HS-27A (cell line): ENCODE measurements at places on chromosomes 13 and 19.

DNA sequence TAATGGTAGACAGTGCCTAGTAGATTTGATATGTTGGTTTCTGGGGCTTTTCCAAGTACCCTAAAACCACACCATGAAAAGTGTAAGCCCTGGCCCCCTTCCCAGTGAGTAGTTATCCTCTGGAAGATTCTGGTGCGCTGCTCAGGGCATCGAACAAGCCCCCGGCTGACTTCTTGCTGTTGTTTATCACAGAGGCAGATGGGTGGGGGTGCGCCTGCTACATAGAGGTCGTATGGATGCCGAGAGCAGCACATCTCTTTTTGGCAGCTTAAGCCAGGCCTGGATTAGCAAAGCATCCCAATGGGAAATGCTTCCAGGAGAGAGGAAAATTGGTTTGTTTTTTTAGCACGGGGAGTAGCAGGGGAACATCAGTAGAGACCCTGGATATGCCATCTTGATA is 26.3 kb upstream of the SPATA13 start:
- no peak for DNase-seq

DNA sequence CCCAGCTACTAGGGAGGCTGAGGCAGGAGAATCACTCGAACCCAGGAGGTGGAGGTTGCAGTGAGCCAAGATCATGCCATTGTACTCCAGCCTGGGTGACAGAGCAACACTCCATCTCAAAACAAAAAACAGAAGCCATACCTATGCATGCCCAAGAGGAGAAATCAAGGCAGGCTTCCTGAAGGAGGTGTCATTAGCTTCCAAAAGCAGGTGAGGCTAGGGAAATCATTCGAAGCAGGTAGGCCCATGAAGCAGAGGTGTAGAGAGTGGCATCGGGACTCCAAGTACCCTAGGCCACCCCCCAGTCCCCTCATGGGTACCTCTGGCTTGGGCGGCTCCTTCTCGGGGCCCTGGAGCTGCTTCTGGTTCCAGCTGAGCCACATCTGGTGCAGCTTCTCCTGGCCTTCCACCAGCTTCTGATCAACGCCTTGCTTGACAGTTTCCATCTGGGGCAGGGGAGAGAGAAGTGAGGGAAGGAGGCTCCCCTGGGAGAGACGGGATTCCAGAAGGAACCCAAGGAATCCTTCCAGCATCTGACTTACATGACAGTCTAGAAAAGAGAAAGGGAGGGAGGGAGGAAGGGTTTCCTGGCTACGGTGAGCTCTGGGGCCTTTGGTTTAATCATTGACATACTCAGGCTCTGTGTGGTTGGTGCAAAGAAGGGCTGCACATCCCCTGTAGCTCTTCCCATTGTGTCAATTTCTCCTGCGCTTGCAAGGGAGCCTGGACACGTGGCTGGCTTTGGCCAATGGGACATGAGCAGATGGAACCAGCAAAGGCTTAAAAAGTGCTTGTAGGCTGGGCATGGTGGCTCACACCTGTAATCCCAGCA is 13.1 kb upstream of the TICAM1 start:
- DNase-seq, result no peak

GRCh38 chr19:18044825-18045304 is 36.9 kb downstream of the ARRDC2 start:
- no peak for DNase-seq

- no peak for DNase-seq
These were observed 78.4 kb downstream of the MIPEP start for GRCh38 chr13:23810685-23811240.

DNA sequence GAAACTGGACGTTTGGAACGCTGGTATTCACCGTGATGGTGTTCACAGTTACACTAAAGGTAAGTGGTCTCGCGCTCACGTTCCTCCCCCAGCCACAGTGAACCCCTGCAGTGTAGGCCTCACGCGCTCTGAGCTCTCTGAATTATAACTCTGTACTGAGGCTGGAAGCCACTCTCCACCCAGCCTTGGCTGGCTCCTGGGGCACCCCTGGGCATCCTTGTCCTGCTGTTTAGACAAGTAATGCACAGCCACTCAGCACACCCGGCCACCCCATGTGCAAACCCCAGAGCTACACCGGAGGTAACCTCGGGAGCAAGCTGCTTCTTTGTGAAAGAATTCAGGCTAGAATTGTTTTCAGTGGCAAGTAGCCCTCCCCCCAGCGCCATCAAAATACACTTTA is 97.3 kb upstream of the MCF2L start:
- DNase-seq, result no peak

DNA sequence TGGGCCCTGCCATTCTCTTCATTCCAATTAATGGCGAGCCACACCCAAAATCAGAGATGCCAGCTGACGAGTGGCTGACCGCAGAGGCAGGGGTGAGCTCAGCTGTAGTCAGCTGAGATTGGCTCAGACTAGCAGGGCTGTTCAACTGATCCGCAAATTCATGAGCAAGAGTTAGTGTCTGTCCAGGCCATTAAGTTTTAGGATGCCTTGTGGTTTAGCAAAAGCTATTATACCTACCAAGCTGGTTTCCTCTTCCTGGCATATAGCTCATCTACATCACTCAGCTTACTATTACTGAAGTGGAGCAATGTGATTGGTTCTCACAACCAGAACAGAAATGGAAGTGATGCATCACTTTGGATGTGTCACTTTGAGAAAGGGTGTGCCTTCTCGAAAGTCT is 148.7 kb downstream of the NALCN start:
- DNase-seq, result no peak

- DNase-seq, result no peak
These were observed 1.7 kb upstream of the PLEKHG2 start for GRCh38 chr19:39410831-39411080.

GRCh38 chr13:105035092-105035491 is 1500.4 kb downstream of the EFNB2 start:
- DNase-seq, result no peak

DNA sequence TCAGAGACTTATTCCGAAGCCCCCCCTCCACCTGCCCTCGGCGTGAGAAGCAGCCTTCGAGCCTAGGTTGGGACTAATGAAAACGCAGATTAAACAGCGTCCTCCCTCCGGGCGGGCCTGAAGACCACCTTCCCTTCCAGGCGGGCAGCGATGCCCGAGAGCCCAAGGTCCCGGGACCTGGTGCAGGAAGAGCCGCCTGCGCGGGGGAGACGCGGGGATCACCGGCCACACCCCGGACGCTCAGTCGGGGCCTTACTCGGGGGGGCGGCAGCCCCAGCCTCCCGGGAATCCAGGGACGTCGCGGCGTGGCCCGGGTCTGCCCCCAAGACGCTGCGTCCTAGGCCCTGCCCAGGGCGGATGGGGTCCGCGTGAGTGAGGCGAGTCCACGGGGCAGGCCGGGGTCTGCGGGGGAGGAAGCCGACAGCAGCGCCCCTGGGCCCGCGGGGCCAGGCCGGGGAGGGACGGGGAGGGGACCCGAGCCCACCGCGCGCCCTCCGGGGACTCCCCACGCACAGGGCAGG is 33.3 kb upstream of the SPACA7 start:
- no peak for DNase-seq

DNA sequence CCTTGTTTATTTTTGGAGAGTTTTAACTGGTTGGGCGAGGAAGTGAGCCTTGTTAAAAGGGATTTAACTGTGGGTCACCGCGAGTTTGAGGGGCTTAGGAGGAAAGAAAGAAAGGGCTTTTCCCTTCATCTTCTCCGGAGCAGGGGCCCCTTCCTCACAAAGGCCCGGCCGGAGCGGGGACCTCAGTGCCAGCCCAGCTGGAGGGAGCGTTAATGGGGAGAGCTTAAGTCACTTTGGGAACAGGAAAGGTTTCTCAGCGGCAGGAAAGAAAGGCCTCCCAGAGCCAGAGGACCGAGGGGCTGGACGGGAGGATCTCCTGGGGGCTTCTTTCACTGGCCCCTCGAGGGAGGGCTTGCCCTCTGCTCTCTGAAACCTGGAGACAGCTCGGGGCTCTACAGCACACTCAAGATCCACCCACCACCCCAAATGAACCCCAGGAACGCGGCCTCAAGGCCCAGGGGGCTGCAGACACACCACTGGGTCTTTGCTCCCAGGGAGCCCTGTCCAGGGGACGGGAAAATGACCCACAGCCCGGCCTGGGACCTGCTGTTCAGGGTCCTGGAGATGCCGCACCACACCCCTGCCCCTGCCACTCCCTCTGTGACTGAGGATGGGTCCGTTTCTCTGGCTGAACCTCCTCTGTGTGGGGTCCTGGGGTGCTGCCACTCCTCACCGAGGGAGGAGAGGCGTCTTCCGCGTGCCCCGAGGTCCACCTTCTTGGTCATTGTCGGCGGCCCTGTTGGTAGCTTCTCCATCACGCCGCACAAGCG is 128.3 kb downstream of the URI1 start:
- DNase-seq, result no peak

DNA sequence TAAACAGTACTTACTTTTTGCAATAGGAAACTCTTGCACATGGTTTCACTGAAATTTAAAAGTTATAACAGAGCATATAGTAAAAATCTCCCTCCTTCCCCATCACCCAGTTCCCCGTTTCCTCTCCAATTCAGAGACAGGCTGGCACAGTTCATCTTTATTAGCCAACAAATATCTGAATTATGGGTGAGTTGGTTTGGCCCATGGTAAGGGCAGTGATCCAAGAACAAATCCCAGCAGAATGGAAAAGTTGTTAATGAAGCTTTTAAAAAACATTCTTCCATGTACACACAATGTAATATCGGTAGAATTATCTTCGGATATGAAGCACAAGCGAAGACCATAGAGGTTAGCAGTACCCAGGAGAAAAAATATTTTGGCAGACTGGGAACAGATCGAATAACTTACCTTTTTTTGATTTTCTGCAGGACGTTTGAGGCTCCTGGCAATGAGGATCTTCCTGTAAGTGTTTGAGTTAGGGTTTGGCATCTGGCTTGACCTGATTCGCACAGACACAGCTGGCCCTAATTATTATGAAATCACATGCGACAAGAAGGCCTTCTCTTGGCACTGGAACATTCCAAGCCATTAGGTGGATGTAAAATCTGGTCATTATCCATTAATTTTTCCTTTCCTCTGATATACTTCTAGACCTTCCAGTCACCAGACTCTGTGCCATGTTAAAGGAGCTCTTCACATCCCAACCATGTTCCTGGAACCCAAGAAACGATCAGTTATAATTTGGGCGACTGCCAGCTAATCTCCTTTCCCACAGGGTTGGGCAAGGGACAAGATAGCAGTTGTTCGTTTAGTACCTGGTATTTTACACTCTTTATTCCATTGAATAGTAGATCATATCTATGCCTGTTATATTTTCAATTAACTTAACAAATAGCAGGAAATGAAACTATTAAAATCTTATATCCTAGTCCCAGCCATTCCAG is 139.4 kb upstream of the TSC22D1 start:
- DNase-seq, result no peak

DNA sequence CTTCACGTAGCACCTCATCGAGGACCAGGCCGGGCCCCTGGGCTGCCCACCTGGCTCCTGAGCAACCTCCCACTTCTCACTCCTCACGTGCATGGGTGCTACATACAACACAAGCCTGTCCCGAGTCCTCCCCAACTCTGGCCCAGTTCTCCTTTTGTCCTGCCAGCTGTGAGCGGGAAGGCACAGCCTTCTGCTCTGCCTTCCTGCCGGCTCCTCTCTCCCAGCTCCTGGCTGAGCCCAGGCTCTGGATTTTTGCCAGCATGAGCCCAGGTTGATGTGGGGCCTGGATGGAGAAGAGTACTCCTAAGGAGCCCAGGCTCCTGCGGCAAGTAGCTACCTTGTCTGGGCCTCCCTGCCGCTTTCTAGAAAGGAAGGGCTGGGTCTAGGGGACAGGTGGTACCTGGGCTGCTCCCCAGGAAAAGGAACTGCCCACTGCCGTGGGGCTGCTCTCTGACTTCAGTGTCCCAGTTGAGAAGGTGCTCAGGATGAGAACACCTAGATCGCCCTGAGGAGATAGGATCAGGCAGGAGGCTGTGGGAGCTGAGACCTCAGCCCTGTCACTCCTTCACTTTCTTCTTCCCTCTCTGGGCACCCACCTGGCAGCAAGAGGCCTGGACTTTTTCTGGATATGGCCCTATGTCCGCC is 23.6 kb downstream of the LYL1 start:
- DNase-seq, result no peak

DNA sequence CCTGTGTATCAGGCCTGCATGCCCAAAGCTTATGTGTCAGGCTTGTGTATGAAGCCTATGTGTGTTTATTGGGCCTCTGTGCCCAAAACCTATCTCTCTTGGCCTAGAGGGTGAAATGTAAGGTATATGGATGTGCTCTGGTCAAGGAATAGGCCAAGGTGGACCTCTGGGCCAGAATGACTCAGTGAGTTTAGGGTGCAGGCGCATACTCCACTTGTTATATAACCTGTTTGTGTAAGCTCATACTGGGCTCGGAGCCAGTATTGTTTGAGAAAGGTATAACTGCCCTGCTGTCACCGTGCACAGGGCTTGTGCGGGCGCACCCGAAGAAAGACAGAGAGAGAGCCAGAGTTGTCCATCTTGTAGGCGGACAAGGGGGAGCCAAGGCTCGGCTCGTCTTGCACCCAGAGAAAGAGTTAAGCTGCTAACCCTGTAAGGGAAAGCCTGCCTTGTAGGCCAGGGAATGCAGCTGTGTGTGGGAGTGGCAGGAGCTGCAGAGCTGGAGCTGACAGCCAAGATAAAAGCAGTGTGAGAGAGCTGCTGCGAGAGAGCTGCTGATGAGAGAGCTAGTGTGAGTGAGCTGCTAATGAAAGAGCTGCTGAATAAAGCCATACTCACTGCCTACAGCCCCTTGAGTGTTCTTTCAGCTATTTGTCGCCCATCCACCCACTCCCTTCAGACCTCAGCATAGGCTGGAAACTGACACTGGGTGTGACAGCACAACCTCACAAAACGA is 43.4 kb upstream of the N4BP2L1 start:
- DNase-seq, result no peak

GRCh38 chr13:100300708-100301107 is 211.8 kb downstream of the PCCA start:
- DNase-seq, result no peak

- DNase-seq, result no peak
These were observed 5.3 kb upstream of the GPR183 start for GRCh38 chr13:99312493-99312883.
